ENCODE measurements at places on chromosomes 3 and 15.
A peak's percentile ranks its signal among the peaks of the same experiment; 100 is the strongest.

DNA sequence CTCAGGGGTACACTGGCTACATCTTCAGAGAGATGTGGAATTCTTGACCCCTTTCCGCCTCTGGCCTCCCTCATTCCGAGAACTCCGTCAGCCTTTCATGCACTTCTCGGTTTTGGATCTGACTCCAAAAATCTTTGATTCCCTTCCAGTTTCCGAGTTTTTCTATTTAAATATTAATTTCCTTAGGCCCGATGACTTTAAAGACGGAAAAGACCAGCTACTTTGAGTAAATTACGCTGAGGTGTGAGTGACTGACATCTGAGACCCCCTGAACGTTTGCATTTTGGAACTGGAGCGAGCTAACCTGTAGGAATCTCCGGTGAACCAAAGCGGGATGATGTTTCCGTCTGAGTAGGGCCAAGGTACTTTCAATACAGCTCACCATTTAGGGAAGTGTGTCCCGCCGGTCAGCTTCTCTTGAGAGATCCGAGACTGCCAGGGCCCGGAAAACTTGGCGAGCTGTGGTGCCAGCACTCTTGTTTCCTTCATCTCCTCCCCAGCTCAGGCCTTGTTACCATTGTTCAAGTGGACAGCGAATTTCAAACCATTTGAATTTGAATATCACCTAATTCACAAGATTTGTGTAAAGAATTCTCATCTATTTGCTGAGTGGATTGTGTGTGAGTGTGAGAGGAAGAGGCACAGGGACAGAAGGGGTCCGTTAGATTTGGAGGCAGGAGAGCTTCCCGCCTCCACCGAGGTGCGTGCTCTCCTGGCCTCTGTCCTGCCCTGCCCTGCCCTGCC is 5.4 kb downstream of the SOX14 start:
- DNase-seq, result no peak

DNA sequence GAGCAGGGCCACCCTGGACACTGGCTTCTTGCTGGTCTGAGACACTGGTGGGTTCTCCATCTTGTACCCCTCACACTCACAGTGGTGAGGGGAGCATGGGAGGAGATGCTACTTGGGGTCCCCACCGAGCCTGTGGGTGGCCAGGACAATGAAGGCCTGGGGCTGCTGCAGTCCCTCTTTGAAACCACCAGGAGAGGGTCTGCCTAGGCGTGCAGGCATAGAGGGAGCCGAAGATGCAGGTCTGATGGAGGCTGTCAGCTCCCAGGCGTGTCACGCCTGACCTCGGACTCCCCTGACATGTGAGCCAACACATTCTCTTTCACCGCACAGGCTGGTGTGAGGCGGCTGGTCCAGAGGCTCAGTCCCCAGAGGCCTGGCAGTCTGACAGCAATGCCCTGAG is 39.1 kb downstream of the NIPA2 start:
- no peak for DNase-seq

DNA sequence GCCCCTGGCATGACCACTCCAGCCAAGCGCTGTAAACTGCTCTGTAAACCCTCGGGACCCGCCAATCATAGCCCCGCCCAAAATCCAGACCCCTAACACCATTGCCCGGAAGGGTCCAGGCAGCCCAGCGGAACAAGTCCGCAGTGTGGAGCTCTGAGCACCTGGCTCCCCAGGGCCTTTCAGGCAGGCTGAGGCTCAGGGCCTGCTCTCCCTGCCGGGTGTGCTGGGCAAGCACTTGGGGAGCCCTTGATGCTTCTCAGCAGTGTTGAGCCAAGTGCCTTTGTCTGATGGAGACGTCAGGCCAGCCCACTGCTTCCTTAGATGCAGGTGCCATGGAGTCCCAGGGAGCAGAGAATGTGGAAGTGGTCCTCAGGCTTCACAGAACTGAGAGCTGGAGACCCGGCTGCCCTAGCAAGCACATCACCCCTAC is 106.2 kb downstream of the TLE3 start:
- DNase-seq, result no peak

DNA sequence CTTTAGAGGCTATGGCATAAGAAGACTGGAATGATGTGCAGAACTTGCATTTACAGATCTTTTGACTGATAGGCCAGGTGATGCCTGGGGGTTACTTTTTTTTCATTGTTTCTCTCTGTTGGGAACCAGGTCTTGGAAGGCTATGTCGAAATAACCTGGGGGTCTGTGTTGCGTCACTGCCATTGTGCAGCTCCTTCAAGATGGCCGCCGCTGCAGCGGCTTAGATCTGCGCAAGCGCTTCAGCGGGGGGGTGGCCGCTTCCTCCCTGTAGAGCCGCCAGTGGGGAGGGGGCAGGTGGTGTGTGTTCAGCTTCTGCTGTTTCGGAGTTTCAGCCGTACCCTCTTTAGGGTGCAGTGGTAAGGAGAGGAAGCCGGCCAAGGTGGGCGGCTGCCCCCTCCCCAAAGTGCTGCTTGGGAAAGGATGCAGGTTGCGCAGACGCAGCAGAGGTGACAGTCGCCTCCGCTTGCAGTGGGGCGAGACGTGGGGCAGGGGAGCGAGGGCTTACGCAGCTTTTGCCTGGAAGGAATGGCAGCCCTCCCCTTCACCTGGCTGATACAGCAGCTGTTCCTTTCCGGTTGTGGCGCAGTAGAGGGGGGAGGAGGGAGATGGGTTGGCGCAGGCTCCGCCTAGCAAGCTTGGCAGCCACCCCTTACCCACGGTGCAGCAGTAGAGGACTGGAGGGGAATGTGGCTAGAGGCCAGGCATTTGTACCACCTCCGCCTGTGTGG is 1.5 kb downstream of the SNRPN start:
- peak; percentile 27 for DNase-seq
